Left ventricle myocardium inferior (tissue), 1 donor: ENCODE measurements at places on chromosomes 2 and 18.

- no peak for DNase-seq
These were observed 45.5 kb upstream of the INPP4A start for GRCh38 chr2:98399140-98399539.

DNA sequence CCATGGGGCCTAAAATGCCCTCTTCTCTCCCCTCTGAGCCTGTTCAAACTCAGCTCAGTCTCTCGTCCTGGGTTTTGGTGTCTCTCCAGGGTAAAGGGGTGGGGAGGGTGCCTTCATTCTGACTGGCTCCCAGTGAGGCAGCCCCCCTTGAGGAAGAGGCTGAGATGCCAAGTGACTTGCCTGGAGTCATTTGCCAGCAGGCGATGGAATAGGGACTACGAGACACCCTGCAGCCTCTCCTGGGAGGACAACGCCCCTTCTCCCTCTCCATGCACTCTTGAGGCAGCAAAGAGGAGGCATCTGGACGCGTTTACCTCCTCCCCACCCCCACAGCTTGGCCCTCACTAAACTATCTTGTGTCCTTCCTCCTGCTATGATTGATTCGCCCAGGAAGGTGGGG lies 760 bp upstream of the STON1 start:
- DNase-seq: no peak

- no peak for DNase-seq
These were observed 214.7 kb upstream of the LYPD1 start for GRCh38 chr2:132884705-132885104.

GRCh38 chr2:64998658-64999061 lies 9.5 kb downstream of the SLC1A4 start:
- no peak for DNase-seq

GRCh38 chr2:224948859-224949258 lies 93.4 kb downstream of the DOCK10 start:
- no peak for DNase-seq

DNA sequence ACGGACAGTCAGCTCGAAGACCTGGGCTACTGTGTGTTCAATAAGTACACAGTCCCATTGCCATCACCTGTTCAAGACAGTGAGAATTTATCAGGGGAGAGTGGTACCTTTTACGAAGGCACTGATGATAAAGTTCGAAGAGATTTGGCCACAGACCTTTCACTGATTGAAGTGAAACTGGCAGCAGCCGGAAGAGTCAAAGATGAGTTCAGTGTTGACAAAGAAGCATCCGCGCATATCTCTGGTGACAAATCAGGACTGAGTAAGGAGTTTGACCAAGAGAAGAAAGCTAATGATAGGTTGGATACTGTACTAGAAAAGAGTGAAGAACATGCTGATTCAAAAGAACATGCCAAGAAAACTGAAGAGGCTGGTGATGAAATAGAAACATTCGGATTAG lies 76.9 kb upstream of the UNC80 start:
- DNase-seq: no peak

GRCh38 chr2:8794923-8795825 lies 42.2 kb downstream of the KIDINS220 start:
- DNase-seq: no peak

- no peak for DNase-seq
These were observed 496.7 kb upstream of the MYT1L start for GRCh38 chr2:2827761-2828221.

DNA sequence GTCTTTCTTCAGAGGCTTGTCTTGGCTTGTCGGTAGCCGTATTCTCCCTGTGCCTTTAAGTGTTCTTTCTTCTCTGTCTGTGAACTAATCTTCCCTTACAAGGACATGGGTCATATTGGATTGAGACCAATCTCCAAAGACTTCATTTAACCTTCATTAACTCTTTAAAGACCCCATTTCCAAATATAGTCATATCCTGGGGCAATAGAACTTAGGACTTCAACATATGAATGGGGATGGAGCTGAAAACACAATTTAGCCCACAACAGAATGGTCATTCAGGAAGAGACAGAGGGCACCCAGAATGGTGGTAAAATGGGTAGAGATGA lies 82.1 kb upstream of the TANK start:
- DNase-seq: no peak
